ENCODE measurements at places on chromosomes 16 and 17. TPM values are rescaled to one million over a fixed set of nuclear protein-coding genes. Genes with fewer than 3 reads are reported as not detected.

The FSCN2 gene
- total RNA-seq = 1.1 TPM

The DNAI2 gene
- total RNA-seq = not detected

The VEZF1 gene
- total RNA-seq = 42.5 TPM

The ZNF423 gene
- total RNA-seq = 1.0 TPM

The LCMT1 gene
- 43.0 TPM for total RNA-seq

The BAHCC1 gene
- total RNA-seq = 6.3 TPM

Data from epithelial cell of alveolus of lung (primary cell).